ENCODE measurements at places on chromosomes 2 and 18. TPM values are rescaled to one million over a fixed set of nuclear protein-coding genes. Genes with fewer than 3 reads are reported as not detected.

Gene DLX1
- total RNA-seq: not detected

Gene PID1
- total RNA-seq: 8.4 TPM

Gene LONRF2
- 1.0 TPM for total RNA-seq

Gene C2orf74
- total RNA-seq: 9.7 TPM
